GDM1 (cell line): ENCODE measurements at places on chromosomes 1 and 21.

- no peak for DNase-seq
Observed at GRCh38 chr21:43187715-43188114, 18.9 kb downstream of the CRYAA start.

DNA sequence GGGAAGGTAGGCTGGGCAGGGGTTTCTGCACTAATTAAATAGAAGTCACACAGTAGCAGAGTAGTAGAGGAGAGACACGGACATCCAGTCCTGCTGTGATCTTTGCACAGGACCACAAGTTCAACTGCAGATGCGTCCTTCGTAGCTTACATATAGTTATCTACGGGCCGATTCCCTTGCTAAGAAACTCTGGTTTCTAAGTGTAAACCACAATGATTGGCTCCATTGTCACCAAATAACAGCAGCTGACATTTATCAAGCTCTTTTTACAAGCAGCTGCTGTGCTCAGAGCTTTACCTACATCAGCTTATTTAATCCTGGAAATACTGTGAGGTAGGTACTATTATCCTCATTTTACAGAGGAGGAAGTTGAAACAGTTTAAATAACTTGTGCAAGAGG is 3.1 kb downstream of the SLC45A3 start:
- no peak for DNase-seq

GRCh38 chr1:190273161-190273560 is 204.5 kb downstream of the BRINP3 start:
- DNase-seq = no peak

- DNase-seq = no peak
Observed at GRCh38 chr1:44413740-44414139, 8.7 kb downstream of the RNF220 start.

DNA sequence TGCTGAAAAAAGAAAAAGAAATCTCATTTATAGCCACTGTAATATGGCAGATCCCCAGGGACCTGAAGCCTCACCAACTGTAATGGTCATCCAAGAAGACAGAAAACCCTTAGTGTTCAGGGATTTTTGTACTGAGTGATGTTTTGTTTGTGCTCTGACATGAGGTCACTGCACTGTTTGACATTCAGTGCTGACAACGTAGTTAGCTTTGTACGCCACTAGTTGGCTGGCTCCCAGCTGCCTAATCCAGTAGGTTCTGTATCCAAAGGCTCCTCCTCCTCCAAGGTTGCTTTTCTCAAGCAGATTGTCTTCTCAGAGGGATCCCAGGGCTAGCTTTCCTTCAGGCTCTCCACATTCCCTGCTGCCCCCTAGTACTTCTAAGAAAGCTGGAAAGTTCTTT is 9.5 kb upstream of the YRDC start:
- DNase-seq = no peak

DNA sequence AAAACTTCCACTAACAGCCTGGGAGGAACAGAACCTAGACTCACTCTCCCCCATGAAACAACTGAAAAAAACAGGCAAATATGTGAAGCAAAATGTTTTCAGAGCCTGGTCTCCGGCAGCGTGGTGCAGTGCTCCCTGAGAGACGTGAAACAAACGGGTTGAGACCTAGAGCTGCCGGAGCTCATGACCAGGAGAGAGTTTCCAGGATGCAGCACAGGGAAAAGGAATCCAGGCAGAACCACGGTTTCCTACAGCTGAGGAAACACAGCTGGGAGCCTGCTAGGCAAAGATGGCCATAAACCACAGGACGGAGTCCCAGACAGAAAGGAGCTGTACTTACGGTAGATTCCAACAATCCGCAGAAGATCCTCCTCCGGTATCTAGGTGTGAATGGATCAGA is 20.2 kb upstream of the SLC19A1 start:
- DNase-seq = no peak

- DNase-seq = no peak
Observed at GRCh38 chr1:208042041-208042615, 131.2 kb upstream of the CD34 start.

GRCh38 chr1:14597343-14598006 is 1.0 kb upstream of the KAZN start:
- DNase-seq = no peak

DNA sequence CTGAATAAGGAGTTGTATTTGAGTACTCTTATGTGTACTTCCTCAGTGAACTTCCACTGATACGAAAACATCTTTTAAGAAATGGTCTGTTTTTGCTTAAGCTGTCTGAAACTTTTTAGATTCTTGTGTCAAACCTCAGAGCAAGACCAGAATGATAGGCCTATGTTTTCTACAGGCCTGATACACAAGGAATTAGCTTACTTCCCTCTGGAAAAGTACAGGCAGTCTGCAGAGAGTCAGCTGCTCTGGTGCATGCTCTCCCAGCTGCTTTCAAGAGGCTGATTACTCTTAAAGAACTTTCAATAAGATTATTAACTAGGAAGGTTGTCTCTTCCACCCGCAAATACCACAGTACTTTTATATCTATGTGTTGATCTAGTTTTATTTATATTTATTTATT is 9.5 kb downstream of the SNX27 start:
- no peak for DNase-seq

- DNase-seq = no peak
Observed at GRCh38 chr1:156494309-156494895, 6.2 kb downstream of the MEF2D start.
